ENCODE measurements at places on chromosomes 4 and X.

GRCh38 chr4:84091266-84091665 is 407.8 kb downstream of the NKX6-1 start:
- DNase-seq, result no peak

DNA sequence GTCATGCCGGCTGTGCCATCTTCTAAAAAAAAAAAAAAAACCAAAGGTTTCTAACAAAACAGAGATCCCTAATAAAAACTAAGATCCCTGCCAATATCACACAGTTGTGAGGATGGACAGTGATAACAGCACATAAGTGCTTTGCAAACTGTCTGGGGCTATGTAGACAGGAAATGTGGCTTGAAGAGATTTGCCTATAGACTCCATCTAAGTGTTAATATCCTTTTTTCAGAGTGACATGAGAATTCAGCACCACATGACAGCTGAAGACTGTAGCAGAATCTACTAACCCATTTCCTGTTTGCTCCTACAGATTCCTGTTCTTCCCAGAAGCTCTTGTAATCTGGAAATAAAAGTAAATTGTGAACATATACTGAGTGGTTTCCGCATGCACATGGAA is 215.4 kb downstream of the KDR start:
- DNase-seq, result no peak

- no peak for DNase-seq
Observed at GRCh38 chr4:164828955-164829354, 48.0 kb upstream of the APELA start.

GRCh38 chr4:70360460-70360859 is at the start of gene SMR3A:
SMR3A (plus strand) TSS chr4:70360760; CDS start chr4:70362116, 1,356 bp downstream.
- no peak for DNase-seq

DNA sequence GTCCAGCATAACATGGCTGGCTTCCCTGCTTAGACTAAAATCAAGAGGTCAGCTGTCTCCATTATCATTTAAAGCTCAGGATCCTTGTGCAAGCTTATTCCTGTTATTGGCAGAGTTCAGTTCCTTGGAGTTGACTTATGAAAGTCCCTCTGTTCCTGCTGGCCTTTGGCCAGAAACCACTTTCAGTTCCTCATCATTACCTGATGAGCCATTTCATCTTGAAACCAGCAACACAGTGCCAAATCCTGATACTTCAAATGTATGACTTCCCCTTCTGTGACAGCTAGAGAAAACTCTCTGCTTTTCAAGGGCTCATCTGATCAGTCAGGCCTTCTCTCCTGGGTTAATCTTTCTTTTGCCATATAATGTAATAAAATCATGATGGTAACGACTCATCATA is 110.6 kb upstream of the FSTL5 start:
- no peak for DNase-seq

GRCh38 chr4:8414377-8414776 is 26.1 kb downstream of the ACOX3 start:
- no peak for DNase-seq

DNA sequence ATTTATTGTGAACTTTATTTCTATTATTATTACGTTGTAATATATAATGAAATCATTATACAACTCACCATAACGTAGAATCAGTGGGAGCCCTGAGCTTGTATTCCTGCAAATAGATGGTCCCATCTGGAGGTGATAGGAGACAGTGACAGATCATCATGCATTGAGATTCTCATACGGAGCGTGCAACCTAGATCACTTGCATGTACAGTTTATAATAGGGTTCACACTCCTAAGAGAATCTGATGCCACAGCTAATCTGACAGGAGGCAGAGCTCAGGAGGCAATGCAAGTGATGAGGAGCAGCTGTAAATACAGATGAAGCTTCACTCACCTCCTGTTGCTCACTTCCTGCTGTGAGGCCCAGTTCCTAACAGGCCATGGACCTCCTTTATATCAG is 2170.2 kb downstream of the PCDH7 start:
- DNase-seq, result no peak

GRCh38 chr4:26619784-26620183 is 35.9 kb downstream of the TBC1D19 start:
- no peak for DNase-seq

DNA sequence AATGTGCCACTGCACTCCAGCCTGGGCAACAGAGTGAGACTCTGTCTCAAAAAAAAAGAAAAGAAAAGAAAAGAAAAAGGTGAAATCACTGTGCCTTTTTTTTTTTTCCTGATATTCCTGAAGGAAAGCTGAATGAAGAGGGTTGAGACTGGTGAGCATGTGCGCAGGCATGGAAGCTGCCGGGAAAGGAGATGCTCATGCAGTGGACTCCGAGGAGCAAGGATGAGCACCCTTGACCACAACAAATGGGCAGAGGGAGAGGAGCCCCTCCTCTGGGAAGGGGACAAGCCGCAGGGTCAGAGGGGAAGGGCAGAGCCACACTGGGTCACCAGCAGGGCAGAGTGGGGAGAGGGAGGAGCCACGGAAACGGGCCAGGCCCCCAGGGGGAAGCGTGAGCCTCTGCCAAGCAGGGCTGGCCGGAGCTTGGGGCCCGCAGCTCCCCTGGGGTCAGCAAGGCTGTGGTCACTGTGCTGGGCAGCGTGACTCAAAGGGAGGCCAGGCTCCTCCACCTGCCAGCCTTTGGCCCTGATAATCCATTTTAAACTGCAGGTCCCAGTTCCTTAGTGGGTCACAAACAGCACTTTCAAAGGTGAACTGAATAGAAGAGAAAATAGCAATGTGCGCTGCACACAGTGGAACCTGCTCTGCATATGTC is 79.8 kb downstream of the NAT8L start:
- no peak for DNase-seq

DNA sequence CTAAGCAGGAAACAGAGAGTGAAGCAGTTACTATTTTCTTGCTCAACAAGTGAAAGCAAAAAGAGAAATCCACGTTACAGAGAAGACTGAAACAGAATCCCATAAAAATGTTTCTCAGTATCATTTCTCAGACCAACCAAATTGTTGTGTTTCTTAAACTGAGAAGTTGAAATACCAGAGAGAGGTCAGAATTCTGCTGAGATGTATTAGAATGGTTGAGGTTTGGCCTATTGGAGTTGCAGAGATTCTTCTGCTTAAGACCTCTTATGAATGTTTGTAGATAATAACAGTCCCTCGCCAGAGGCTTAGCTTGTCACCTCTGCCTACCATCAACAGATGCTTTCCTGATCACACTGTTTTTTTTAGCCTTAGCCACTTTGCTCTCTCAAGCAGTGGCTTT is 481.4 kb downstream of the TRIML1 start:
- no peak for DNase-seq

GRCh38 chr4:139625482-139625881 is 40.1 kb upstream of the MGST2 start:
- DNase-seq, result no peak

DNA sequence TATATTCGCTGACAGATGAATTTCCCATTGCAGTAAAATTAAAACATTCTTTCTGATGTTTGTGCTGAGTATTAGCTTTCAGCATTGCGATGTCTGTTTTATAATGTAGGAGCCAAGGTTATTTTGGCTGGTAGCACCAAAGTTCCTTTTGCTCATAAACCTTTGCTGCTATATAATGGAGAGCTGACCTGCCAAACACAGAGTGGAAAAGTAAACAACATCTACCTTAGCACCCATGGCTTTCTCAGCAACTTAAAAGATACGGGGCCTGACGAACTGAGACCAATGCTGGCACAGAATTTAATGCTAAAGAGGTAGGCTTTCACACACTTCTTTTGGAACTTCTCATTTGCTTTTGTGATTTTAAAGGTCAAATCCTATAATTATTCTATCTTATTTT is 46.0 kb downstream of the WDR19 start:
- DNase-seq, result no peak

DNA sequence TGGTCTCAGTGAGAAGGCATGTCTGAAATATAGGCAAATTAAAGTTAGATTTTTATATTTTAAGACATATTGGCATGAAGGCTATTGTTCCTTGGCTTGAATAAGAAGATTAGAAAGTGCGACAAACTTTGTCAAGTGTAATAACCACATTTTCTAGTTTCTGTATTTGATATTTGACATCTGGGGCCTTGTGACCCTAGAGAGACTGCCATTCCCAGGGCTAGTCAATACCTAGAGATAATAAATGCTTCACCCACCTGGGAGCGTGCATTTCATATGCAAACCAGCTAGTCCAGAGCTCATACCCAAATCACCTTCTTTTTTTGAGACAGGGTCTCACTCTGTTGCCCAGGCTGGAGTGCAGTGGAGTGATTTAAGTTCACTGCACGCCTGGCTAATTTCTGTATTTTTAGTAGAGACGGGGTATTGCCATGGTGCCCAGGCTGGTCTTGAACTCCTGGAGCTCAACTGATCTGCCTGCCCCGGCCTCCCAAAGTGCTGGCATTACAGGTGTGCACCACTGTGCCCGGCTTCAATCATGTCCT is 62.6 kb downstream of the COQ2 start:
- no peak for DNase-seq

DNA sequence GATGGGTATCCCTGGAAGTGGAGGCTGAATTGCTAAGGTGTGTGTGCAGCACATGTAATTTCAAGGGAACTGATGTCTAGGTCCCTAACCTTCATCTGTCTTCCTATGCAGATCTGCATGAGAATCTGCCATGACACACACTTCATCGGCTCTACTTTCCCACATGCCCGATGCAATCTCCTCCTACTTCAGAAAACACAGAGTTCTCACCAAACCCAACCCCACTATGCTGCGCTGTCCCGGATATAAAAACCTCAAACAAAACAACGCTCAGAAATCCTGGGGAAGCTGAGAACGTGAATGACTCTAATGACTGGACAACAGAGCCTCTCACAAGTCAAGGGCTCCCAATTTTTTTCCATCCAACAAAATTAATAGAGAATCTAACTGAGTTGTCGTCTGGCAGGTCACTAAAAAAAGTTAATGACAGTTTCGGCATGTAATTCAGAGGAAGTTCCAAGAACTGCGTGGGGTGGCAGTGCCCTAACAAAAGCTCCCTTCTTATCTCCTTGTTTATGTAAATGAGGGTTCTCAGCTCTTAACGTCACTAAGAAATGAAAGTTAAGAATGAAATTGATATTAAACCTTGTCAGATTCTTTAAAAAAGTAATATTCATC is 39.0 kb downstream of the STX18 start:
- no peak for DNase-seq

DNA sequence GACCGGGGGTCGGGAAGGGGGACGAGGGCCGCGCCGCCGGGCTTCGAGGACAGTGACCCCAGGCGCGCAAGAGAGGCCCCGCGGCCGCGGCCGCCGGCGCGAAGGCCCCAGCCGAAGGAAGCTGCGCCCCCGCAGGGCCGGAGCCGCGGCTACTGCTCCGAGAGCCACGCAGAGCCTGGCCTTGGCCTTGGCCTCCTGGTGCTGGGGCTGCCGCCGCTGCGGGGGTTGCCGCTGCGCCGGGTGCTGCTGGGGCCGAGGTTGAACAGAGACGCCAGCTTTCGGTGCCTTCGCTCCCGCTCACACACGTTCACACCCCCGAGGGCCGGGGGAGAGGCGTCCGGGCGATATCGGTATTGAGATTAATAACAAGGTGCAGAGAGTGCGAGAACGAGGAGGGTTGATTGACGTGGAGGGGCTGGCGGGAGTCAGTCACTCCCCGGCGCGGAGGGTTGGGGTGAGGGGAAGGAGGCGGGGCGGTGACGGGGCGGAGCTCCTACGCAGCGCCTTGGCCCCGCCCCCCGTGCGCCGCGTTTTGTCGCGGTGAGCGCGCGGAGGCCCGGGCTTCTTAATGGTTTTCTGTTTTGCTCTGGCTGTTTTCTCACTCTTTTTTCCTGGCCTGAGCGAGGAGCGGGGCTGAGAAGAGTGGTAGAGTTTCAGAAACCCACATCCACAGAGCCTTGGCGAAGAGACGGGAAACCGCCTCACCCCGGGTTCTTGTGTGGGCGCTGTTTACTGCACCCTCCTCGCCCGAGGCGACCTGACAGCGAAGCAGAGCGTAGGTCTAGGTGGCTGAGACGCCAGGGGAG is 878 bp upstream of the CNOT6L start:
- no peak for DNase-seq

DNA sequence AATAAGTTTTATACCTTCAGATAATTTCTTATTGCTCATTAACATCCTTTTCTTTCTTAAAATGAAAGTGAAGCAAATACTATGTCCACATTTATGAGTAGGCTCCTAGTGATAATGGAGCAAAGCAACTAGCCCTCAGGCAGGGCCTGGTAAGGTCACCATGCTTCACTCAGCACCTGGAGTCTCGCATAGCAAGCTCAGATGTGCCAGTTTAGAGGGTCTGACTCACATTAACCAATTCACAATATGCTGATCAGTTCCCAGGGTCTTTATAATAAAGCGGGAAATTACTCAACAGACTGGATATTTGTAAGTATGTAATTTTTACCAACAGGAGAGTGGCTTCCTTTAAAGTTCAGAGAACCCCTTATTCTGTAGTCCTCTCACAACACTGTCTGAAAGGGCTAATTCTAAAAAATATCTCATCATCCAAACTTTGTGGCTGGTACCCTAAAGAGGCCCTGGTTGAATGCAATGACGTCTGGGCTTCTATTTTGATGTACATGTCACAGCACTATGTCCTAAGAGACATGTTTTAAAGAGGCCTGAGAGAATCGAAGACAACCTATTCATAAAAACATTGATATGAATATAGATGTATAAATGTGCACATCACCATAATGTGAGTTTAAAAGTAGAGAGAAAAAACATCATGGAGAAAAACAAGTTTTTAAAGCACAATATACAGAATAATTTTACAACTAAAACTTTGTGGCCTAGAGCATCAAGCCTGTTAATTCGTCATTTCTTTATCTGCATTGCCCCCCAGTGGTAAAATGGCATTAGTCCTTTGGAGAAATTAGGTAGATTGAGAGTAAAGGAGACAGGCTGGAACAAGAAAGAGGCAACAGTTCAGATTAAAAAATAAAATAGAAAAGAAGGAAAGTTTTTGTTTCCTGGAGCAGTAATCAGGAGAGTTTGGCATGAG is 44.3 kb downstream of the IL21 start:
- DNase-seq, result no peak

DNA sequence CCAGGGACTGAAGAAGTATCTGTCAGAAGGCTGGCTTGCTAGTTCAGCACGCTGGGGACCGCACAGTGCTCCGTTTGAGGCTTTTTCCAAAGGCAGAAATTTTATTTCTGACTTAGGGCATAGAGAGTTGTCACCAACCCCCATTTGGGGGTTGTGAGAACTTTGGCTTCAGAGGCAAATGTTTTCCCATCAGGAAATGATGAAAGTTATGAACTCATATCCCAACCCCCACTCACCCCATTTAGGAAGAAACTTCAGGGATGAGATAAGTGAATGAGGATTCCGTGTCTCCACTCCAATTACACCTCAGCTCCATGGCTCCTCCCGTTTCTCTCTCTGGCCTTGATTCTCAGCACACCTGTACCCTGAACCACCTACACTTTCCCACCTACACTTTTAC is 4.3 kb upstream of the WDR13 start:
- no peak for DNase-seq

- DNase-seq, result no peak
Observed at GRCh38 chr4:184384056-184384809, 90.1 kb downstream of the IRF2 start.

GRCh38 chr4:101037249-101037648 is 310.1 kb downstream of the PPP3CA start:
- no peak for DNase-seq

Measured in vagina (tissue), 2 donors.